Activated T-helper 2 cell treated with anti-CD3 and anti-CD28 coated beads, Interferon-gamma antibody, Interleukin-2, Interleukin-4, amounts not matched to agents 10 μg/mL and 5 μg/mL and 100 μg/mL, durations not matched to agents 14 hours and 24 hours and 36 hours (primary cell): ENCODE measurements at places on chromosomes 6 and 20. TPM values are rescaled to one million over a fixed set of nuclear protein-coding genes. Genes with fewer than 3 reads are reported as not detected.

RAMACL gene
- 0.32 TPM in 1 of 2 replicates, not detected in the other for total RNA-seq

CD83 gene
- total RNA-seq = 145 and 150 TPM in 2 replicates

CCN6 gene
- 0.34 TPM in 1 of 2 replicates, not detected in the other for total RNA-seq

CUL7 gene
- 26.0 and 27.3 TPM in 2 replicates for total RNA-seq

CUTA gene
- 143 and 146 TPM in 2 replicates for total RNA-seq

GJA1 gene
- total RNA-seq = not detected in 2 replicates

GRCh38 chr6:32933661-32934085 lies 7.2 kb downstream of the HLA-DMB start:
- DNase-seq = peak; percentile 63
- H3K4me1 ChIP-seq = peaks cover 10% of the 10 kb centered on the region
- no peaks in the 10 kb centered on the region for H3K36me3 ChIP-seq
- H3K27ac ChIP-seq = no peak overlapping the region

- no peak overlapping the region for H3K27ac ChIP-seq
- no peak overlapping the region for H3K4me3 ChIP-seq
- H3K36me3 ChIP-seq = no peaks in the 10 kb centered on the region
- no peak for DNase-seq
- peaks cover 52% of the 10 kb centered on the region for H3K27me3 ChIP-seq
Measured at GRCh38 chr6:16850681-16851026, 89.4 kb upstream of the ATXN1 start.

DNA sequence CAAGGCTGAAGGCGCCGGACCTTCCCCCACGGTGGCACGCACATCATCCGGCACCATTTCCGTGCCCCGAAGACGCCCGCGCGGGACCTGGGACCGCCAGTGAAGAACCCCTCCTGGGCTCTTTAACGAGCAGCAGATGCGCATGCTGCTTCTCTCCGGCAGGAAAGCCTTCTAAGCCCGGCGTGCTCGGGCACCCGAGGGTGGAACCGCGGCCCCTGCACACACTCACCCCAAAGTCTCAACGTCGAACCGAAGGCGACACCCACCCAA lies 240 bp downstream of the FOXQ1 start:
- H3K36me3 ChIP-seq = no peaks in the 10 kb centered on the region
- H3K4me3 ChIP-seq = peak overlapping the region; percentile 35
- peak overlapping the region; percentile 42 for H3K27ac ChIP-seq
- no peak for DNase-seq
- peaks cover 68% of the 10 kb centered on the region for H3K27me3 ChIP-seq

- H3K27ac ChIP-seq = no peak overlapping the region
- no peak overlapping the region for H3K4me3 ChIP-seq
- no peaks in the 10 kb centered on the region for H3K4me1 ChIP-seq
- H3K36me3 ChIP-seq = no peaks in the 10 kb centered on the region
- H3K27me3 ChIP-seq = peaks cover 6% of the 10 kb centered on the region
Measured at GRCh38 chr6:79814940-79815339, 132.4 kb downstream of the ELOVL4 start.

DNA sequence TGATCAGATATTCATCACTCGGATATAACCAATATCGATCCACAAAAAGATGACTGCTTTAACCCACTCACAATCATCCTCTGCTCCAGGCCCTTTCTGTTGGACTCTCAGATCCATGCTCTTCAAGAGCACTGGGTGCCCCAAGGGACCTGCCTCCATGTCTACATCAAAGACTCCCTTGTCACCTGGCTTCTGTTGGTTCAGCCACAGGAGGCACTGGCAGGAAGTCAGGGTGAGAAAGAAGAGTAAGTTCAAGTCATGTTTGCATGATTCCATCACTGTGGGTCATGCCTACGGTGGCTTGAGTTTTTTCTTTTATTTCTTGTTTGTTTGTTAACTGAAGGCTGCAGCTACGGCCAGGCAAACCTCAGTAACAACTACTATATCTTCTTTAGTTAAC lies 243.3 kb downstream of the ADGRG6 start:
- no peak for DNase-seq
- H3K4me1 ChIP-seq = peaks cover 2% of the 10 kb centered on the region
- H3K4me3 ChIP-seq = no peak overlapping the region
- H3K36me3 ChIP-seq = no peaks in the 10 kb centered on the region
- H3K27me3 ChIP-seq = peaks cover 2% of the 10 kb centered on the region
- H3K27ac ChIP-seq = no peak overlapping the region

DNA sequence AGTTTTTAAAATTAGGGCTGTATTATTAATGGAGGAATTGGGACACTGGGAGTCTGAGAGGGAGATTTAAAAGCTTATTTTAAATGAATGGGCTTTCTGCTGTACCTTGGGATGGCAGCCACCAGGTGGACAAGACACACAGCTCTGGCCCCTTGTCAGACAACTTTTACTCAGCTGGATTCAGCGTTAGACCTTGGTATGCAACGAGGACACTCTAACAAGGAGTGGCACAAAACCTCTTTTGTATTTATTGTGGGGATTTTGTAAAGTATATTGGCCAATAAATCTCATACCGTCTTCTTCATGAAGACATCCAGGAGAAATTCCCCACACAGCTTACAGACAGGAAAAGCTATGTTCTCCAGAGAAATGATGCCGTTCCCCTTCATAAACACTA lies 105.7 kb downstream of the LCA5 start:
- H3K4me1 ChIP-seq = peaks cover 4% of the 10 kb centered on the region
- H3K27me3 ChIP-seq = peaks cover 7% of the 10 kb centered on the region
- no peaks in the 10 kb centered on the region for H3K36me3 ChIP-seq
- no peak overlapping the region for H3K27ac ChIP-seq
- no peak for DNase-seq
